WTC11 (cell line): ENCODE measurements at places on chromosomes 2 and 18. TPM values are rescaled to one million over a fixed set of nuclear protein-coding genes. Genes with fewer than 3 reads are reported as not detected.

DNA sequence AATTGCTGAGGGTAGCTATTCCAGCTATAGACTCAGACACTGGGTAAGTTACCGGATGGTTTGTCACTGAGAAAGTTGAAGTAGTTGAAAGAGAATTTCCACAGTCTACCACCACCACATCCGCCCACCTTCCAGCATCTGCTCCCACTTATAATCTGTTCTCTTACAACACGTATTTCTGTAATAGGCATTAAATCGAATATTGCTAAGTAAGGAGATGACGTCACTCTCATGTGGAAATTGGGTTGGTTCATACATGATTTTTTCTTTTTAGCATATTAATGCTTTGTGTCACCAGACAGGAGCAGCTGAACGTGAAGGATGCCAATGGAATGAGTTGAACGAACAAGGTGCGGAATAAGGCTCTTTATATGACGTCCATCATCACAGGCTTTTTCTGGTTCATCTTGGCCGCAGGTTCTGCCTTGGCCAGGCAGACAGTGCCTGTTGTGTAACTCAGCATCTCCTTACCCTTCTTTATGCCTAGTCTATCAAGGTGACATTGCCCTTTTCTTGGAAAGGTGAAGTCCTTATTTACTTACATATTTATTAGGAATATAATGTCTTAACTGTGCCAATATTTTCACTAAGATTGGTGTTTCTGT lies 45.9 kb downstream of the THUMPD2 start:
- DNase-seq: no peak

ALLC gene
- not detected in 3 replicates for total RNA-seq

GRCh38 chr18:32966141-32966540 lies 193.3 kb upstream of the KLHL14 start:
- DNase-seq: no peak

DNA sequence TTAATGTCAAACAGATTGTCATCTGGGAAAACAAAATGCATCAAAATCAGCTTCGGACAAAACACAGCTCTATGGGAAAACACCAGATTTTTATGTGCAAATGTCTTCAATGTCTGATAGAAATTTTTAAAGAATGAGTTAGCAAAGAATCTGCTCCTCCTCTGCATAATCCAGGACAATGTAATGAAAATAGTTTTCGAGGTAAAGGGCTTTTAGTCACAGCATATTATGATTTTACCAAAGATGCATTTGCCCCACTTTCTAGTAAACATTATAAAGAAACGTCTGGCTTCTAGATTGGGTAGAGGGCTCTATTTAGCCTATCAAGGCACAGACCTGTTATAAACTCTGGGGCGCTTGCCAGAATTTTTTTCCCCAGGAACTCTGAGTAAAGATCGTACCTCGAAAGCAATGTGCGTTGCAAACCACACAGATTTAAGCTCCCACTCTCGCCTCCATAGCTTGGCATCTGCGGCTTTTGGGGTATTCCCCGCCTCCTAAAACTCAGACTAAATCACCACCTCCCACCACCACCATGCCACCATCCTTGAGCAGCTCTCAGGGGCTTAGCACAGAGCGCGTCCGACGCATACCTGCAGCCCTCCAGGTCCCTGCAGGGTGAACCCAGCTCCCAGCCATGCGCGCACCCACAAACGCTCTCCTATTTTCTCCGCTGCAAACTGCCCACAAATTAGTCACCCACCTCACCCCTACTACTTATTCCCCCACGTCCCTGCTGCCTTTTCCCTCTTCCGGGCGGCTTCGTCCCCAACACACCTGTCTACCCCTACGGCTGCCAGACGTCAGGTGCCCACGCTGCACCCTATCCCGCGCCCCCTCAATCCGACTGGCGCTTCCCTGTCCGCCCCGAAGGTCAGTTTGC lies 829 bp downstream of the ACVR1C start:
- peak; percentile 15 for DNase-seq

GRCh38 chr18:69383186-69383585 lies 17.5 kb upstream of the DOK6 start:
- no peak for DNase-seq

GRCh38 chr18:8744038-8744437 lies 38.7 kb downstream of the MTCL1 start:
- no peak for DNase-seq

GRCh38 chr2:127950264-127950663 lies 64.5 kb upstream of the AMMECR1L start:
- DNase-seq: no peak

CYP20A1 gene
- 13.5 to 17.4 TPM (median 15.5 TPM) in 3 replicates for total RNA-seq

GRCh38 chr2:73088211-73088610 lies 16.7 kb upstream of the SFXN5 start:
- DNase-seq: no peak

ICOS gene
- 0.07 to 0.11 TPM (median 0.11 TPM) in 3 replicates for total RNA-seq
